ENCODE measurements at places on chromosomes 7 and 10.

- DNase-seq: no peak
These were observed at the start of gene TRRAP for GRCh38 chr7:98878365-98879197. TSS of gene TRRAP (plus strand) at chr7:98878532. CDS start at chr7:98881151, 2,619 bp downstream.

DNA sequence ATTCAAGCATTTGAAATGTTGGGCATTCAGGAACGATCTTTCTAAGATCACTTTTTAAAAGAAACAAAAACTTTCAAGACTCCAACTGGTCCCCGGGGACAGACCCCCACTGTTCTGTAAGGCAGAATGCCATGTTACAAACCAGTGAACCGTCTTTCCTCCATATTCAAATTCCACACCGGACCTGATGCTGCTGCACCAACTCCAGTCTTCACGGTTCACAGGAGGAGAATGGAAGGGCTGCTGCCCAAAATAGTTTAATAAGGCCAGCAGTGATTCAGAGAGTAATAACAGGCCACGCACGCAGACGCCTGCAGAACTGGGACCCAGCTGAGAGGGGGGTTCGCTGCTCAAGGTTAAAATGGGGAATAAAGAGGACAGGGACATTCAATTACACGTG is 47.2 kb downstream of the OSBPL3 start:
- DNase-seq: no peak

DNA sequence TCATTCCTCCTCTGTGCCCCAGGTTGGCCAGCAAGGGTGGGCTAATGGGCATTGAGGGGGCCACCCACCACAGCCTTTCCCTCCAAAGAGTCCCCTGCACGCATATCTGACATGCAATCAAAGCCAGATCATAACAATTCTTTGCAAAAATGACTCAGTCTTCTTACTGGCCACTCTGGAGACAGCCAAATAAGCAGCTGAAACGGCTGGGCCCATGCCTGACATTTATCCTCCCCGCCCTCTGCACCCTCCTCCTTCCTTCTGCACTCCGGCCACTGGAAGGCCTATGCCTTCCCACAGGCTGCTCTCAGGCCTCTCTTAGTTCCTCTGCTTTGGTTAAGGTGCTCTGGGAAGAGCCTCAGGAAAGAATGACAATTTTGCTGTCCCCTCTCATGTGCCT is 29.2 kb upstream of the NPFFR1 start:
- no peak for DNase-seq

- DNase-seq: no peak
These were observed 94.3 kb upstream of the ADO start for GRCh38 chr10:62710182-62710581.

GRCh38 chr10:132951926-132952325 is 9.6 kb upstream of the CFAP46 start:
- no peak for DNase-seq

DNA sequence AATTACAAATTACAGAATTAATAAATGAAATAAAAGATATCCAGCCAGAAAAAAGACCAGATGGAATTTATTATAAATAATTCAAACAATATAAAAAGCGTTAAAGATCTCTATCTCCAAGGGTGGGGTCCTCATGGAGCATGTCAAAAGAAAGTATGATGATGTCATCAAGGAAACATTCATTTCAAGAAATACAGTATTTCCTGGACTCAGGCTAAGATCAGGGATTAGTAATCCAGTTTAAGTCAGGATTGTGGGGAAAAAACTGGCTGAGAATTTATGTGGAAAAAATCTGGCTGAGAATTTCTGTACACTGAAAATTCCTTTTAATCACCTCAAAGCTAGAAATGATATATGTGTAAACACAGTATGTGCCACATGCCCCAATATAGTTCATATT is 1075.3 kb downstream of the XPNPEP1 start:
- DNase-seq: no peak

- DNase-seq: no peak
These were observed 378.5 kb downstream of the TCERG1L start for GRCh38 chr10:130933008-130933390.

Data from NCI-H2029 treated with DMSO at 0.1 percent for 48 hours (cell line).